ENCODE measurements at places on chromosomes 12 and 14.

- DNase-seq: no peak
Observed at GRCh38 chr12:68139001-68139400, 20.5 kb downstream of the IFNG start.

- DNase-seq: no peak
Observed at GRCh38 chr12:104023710-104024109, 26.3 kb downstream of the GLT8D2 start.

GRCh38 chr12:105783983-105784947 is 354.5 kb downstream of the NUAK1 start:
- DNase-seq: no peak

DNA sequence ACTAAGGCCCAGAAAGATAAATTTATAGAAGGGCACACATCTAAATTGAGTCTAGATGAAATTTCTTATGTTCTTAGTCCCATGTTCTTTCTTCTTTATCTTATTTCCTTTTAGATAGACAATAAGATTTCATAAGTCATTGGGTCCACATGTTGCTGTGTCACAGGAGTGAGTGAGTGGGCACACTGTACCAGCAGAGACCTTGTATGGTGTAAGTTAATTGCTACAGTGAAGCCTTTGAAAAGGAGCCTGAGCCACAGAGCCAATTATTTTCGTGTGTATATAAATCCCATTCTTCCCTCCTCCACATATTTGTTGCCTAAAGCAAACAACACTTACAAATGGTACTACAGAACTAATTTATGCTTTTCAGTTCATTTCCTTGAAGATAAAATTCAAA is 79.1 kb downstream of the GRIP1 start:
- DNase-seq: no peak

GRCh38 chr12:22543246-22544037 is 900 bp downstream of the C2CD5 start:
- peak; percentile 29 for DNase-seq

- no peak for DNase-seq
Observed at GRCh38 chr12:77064896-77065360, 441 bp downstream of the E2F7 start.

- DNase-seq: no peak
Observed at GRCh38 chr14:48127674-48128073, 452.3 kb upstream of the MDGA2 start.

DNA sequence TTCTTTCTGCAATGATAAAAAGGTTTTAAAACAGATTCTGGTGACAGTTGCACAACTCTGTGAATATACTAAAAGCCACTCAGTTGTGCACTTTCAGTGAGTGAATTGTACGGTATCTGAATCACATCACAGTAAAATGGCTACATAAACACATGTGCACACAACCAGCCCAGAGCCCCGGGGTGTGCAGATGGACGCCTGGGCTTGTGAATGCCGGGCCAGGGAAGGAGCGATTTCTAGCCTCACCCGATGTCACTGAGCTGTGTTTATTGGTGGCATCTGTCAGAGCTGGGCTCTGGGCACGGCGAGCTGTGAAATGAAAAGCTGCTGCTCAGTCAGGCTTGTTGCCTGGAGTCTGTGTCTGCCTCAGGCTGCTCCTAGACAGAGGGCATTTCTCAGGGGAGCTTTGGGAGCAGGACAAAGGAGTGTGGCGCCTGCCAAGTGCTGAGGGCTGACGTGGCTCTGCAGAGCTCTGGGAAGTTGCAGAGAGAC is 25.9 kb downstream of the RHOF start:
- no peak for DNase-seq

GRCh38 chr12:55385891-55386290 is 14.4 kb upstream of the OR6C65 start:
- no peak for DNase-seq

All from activated T-cell treated with anti-CD3 and anti-CD28 coated beads for 24 hours (primary cell).